ENCODE measurements at places on chromosomes 3 and 15. TPM values are rescaled to one million over a fixed set of nuclear protein-coding genes. Genes with fewer than 3 reads are reported as not detected.

- H3K36me3 ChIP-seq = no peaks in the 10 kb centered on the region
- no peak overlapping the region for H3K4me3 ChIP-seq
- peak; percentile 81 for DNase-seq
- peaks cover 5% of the 10 kb centered on the region for H3K27me3 ChIP-seq
- H3K27ac ChIP-seq = no peak overlapping the region
These were observed 43.1 kb upstream of the TOPAZ1 start for GRCh38 chr3:44198284-44199269.

GRCh38 chr3:20846832-20847231 lies 660.8 kb upstream of the SGO1 start:
- no peaks in the 10 kb centered on the region for H3K36me3 ChIP-seq
- no peaks in the 10 kb centered on the region for H3K4me1 ChIP-seq
- H3K4me3 ChIP-seq = no peak overlapping the region
- no peak overlapping the region for H3K27ac ChIP-seq
- DNase-seq = no peak
- H3K27me3 ChIP-seq = no peaks in the 10 kb centered on the region

GRCh38 chr3:177051411-177051810 lies 145.9 kb downstream of the TBL1XR1 start:
- peak overlapping the region; percentile 45 for H3K27ac ChIP-seq
- no peaks in the 10 kb centered on the region for H3K27me3 ChIP-seq
- no peak overlapping the region for H3K4me3 ChIP-seq
- peaks cover 11% of the 10 kb centered on the region for H3K36me3 ChIP-seq

GRCh38 chr3:16101295-16102186 lies 72.9 kb upstream of the GALNT15 start:
- DNase-seq = no peak
- no peaks in the 10 kb centered on the region for H3K27me3 ChIP-seq

GRCh38 chr15:77854980-77855379 lies 222.3 kb upstream of the LINGO1 start:
- H3K27me3 ChIP-seq = peaks cover 11% of the 10 kb centered on the region
- no peak overlapping the region for H3K27ac ChIP-seq
- no peaks in the 10 kb centered on the region for H3K4me1 ChIP-seq
- H3K4me3 ChIP-seq = no peak overlapping the region
- no peak for DNase-seq

- no peaks in the 10 kb centered on the region for H3K27me3 ChIP-seq
- DNase-seq = peak; percentile 93
- H3K27ac ChIP-seq = peak overlapping the region; percentile 90
- H3K4me3 ChIP-seq = no peak overlapping the region
These were observed 482.7 kb upstream of the ADAMTS9 start for GRCh38 chr3:65170390-65171042.

- DNase-seq = no peak
- no peak overlapping the region for H3K4me3 ChIP-seq
- no peak overlapping the region for H3K27ac ChIP-seq
- H3K27me3 ChIP-seq = no peaks in the 10 kb centered on the region
- no peaks in the 10 kb centered on the region for H3K4me1 ChIP-seq
These were observed 11.8 kb downstream of the PARP15 start for GRCh38 chr3:122589297-122589696.

DNA sequence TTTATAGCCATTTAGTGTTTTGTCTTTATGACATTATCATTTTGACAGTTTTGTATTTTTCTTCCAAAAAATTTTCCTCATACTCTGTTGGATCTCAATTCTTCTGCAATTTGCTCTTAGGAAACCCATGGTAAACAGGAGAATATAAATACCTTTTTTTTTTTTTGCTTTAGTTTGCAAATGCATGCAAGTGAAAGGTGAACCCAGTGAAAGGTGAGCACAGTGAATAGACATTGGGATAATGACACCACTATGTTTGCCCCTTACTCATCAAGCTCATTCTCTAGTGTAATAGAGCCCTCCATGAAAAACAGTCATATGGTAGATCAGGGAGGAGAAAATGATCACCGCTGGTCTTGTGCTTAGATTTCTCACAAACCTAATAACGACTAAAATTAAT lies 59.0 kb upstream of the TRPC1 start:
- H3K4me3 ChIP-seq = no peak overlapping the region
- no peak for DNase-seq
- H3K4me1 ChIP-seq = no peaks in the 10 kb centered on the region
- no peaks in the 10 kb centered on the region for H3K36me3 ChIP-seq
- no peak overlapping the region for H3K27ac ChIP-seq

DNA sequence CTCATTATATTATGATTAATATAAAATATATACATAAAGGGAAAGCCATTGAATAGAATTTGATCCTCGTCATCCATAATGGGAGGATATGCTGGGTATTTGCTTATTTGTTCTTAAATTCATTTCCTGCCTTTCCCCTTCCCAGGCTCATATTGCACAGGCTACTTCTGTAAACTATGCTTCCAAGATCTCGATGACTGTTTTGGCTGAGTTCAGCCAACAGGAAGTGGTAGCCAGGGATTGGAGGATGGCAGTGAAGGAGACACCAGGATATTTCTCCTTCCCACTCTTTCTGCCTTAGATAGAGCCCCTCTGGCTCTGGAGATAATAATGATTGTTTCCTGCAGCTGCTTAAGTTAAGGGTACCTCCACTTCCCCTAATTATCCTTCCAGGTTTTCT lies 44.3 kb upstream of the DYNC1LI1 start:
- no peak overlapping the region for H3K27ac ChIP-seq
- H3K4me3 ChIP-seq = no peak overlapping the region
- H3K4me1 ChIP-seq = no peaks in the 10 kb centered on the region
- no peaks in the 10 kb centered on the region for H3K27me3 ChIP-seq

DNA sequence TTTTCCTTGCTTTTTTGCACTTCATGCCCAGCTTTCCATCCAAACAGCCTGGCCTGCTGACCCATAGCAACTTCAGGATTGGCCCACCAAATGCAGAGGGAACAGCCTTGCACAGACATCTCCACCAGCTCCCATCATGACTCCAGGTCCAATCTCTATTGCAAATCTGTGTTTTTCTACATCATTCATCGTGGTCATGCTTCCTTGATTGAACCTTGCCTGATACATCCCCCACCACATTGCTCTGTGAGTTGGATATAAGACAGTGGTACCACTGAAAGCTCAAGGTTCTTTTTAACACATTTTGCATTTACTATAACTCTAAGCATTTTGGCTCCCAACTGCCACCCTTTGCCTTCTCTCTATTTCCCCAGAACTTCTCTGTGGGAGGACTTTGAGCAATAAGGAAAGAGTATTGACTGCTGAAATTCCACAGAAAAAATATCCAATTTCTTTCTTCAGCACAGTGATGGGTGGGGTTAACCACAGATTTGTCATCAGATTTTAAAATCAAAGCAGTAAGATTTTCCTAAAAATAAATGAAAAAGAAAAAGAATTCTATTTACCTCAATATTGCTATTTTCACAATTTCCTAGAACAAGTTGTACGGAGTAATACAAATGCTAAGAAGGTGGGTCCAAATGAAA lies 114.6 kb upstream of the GALNT15 start:
- no peak overlapping the region for H3K4me3 ChIP-seq
- H3K27ac ChIP-seq = no peak overlapping the region
- DNase-seq = no peak
- no peaks in the 10 kb centered on the region for H3K36me3 ChIP-seq
- H3K4me1 ChIP-seq = peaks cover 7% of the 10 kb centered on the region

- H3K4me3 ChIP-seq = no peak overlapping the region
- DNase-seq = no peak
- no peak overlapping the region for H3K27ac ChIP-seq
- H3K4me1 ChIP-seq = no peaks in the 10 kb centered on the region
- H3K36me3 ChIP-seq = no peaks in the 10 kb centered on the region
These were observed 65.5 kb upstream of the HRH1 start for GRCh38 chr3:11088831-11089230.

DNA sequence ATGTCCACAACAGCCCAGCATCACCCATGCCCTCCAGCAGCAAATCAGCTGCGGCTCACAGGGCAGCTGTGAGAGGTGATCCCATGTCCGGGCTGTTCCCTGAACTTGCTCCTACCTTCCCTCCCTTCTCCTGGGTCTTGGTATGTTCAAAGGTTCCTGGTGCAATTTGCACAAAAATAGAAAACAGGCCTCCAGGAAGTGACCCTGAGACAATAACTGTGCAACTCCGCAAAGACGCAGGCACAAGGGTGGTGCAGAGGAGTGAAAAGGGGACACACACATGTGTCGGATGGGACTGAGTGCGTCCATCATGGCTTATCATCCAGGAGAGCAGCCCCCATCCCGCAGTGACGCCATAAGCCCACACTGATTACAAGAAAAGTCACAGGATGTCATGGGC lies 16.3 kb downstream of the PLXND1 start:
- H3K4me1 ChIP-seq = peaks cover 52% of the 10 kb centered on the region
- H3K4me3 ChIP-seq = no peak overlapping the region
- no peak overlapping the region for H3K27ac ChIP-seq
- H3K36me3 ChIP-seq = peaks cover 30% of the 10 kb centered on the region

GRCh38 chr15:31442699-31443111 lies 116.1 kb downstream of the KLF13 start:
- H3K4me3 ChIP-seq = no peak overlapping the region
- no peak overlapping the region for H3K27ac ChIP-seq
- H3K4me1 ChIP-seq = peaks cover 4% of the 10 kb centered on the region
- peaks cover 6% of the 10 kb centered on the region for H3K27me3 ChIP-seq

GRCh38 chr3:186151077-186151971 lies 42.4 kb upstream of the ETV5 start:
- H3K36me3 ChIP-seq = no peaks in the 10 kb centered on the region
- H3K4me3 ChIP-seq = no peak overlapping the region

DNA sequence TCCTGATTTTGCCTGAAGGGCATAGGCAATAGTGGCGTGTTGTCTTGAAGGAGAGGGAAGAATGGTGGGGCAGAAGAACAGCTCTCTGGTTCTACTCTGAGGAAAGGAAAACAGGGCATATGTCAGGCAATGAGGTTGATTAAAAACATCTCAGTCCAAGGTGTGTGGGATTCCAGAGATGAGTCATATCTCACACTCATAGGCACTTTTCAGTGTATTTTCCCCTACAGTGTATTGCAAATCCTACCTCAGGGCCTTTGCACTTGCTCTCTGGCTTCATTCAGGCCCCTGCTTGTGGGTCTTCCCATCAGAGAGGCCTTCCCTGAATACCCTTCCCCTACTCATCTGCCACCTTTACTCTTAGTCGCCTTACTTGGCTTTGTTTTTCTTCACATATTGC lies 107.8 kb downstream of the SLCO3A1 start:
- peaks cover 10% of the 10 kb centered on the region for H3K4me1 ChIP-seq
- DNase-seq = no peak
- no peak overlapping the region for H3K27ac ChIP-seq
- no peaks in the 10 kb centered on the region for H3K36me3 ChIP-seq

DNA sequence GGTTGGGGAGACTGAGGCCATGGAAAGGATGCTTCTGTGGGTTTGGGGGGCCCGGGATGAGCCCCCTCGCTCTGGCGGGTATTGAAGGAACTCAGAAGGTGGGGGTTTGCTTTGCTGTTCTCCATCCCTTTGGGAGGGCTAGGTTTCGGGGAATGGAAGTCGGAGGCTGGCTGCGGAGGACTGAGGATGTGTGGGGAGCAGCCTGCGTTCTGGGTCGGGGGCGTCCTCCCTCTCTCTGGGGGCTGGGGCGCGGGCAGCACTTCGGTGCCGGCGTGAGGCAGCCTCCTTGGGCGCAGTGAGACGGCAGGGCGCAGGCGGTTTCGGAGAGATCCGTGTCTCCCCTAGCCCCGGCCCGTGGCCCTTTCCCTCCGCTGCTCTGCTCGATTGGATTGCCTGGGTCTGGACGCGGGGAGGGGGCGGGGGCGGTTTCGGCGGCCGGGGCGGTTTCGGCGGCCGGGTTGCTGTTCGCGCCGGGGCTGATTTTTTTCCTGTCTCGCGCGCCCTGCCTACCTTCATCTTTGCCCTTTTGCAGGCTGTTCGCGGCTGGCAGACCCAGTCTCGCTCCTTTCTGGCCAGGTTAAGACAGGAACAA lies 1.4 kb downstream of the PTPRG start:
- no peaks in the 10 kb centered on the region for H3K36me3 ChIP-seq
- peaks cover 25% of the 10 kb centered on the region for H3K4me1 ChIP-seq

DNA sequence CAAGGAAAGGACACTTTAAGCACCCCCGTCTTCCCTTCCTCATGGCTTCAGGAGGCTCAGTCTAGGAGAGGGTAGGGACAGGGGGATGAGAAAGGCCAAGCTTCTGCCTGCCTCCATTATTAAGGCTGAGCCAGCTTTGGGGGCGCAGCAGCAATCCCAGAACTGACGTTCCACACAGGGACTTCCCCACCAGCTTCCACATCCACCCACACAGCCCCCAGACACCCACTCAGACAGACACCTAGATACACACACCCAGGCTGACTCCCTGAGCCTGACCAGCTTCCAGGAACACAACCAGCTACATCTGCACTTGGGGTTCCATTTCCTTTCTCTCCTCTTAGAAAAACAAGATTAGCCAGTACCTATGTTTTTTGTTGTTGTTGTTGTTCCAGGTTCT lies 4.7 kb downstream of the HCN4 start:
- peaks cover 78% of the 10 kb centered on the region for H3K27me3 ChIP-seq
- no peak overlapping the region for H3K4me3 ChIP-seq
- H3K27ac ChIP-seq = no peak overlapping the region
- peaks cover 4% of the 10 kb centered on the region for H3K4me1 ChIP-seq
- no peaks in the 10 kb centered on the region for H3K36me3 ChIP-seq

- H3K27ac ChIP-seq = no peak overlapping the region
- no peak for DNase-seq
- H3K27me3 ChIP-seq = peaks cover 7% of the 10 kb centered on the region
- H3K4me1 ChIP-seq = no peaks in the 10 kb centered on the region
These were observed 40.2 kb upstream of the SLC6A11 start for GRCh38 chr3:10775828-10776227.

- H3K36me3 ChIP-seq = no peaks in the 10 kb centered on the region
- DNase-seq = no peak
- H3K27me3 ChIP-seq = no peaks in the 10 kb centered on the region
- no peak overlapping the region for H3K27ac ChIP-seq
- no peaks in the 10 kb centered on the region for H3K4me1 ChIP-seq
- no peak overlapping the region for H3K4me3 ChIP-seq
These were observed 235.3 kb upstream of the ST8SIA2 start for GRCh38 chr15:92158426-92158825.

GATM gene
- 319 TPM for total RNA-seq

ZKSCAN7 gene
- 10.9 TPM for total RNA-seq

LRRN1 gene
- total RNA-seq = 26.6 TPM

WDR48 gene
- 27.7 TPM for total RNA-seq

C3orf85 gene
- total RNA-seq = not detected

FETUB gene
- total RNA-seq = 0.04 TPM

ARGFX gene
- not detected for total RNA-seq

HACL1 gene
- 11.0 TPM for total RNA-seq
